ENCODE measurements at places on chromosomes 11 and 22.

GRCh38 chr11:44775366-44775984 is 48.7 kb downstream of the TSPAN18 start:
- DNase-seq, result peak; percentile 5

DNA sequence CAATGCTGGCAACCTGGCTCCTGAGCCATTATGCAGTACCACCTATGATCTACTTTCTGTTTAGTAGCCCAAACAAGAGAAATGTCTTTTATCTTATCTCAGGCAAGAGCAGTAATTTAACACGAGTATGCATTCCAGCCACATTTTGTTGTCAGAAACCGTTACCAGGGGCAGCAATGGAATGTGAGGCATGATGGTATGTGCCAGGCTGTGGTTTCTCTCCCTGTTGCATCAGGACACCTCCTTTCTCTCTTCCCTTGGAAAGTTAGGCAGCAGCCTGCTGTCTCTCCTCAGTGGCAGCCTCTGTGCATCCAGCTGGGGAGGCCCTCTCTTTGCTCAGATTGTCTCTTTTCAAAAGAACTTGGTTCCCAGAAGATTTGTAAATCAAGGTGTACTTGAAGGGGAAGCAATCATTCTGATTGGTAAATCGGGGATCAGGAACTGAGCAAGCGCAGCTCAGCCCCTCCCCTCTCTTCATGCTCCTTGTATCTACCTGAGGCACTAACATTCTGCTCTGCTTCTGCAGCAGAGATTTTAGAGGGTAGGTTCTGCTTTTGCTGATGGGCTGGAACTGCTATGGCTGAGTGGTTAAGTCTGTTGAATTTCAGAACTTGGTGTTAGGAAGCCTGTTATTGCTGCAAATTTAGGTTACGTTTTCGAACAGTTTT is 229.2 kb downstream of the ADAMTS15 start:
- DNase-seq, result no peak

GRCh38 chr11:20762980-20763379 is 93.6 kb downstream of the NELL1 start:
- no peak for DNase-seq

- no peak for DNase-seq
Observed at GRCh38 chr11:117998664-117999353, 12.6 kb downstream of the IL10RA start.

- DNase-seq, result no peak
Observed at GRCh38 chr11:16871368-16871767, 132.9 kb downstream of the C11orf58 start.

DNA sequence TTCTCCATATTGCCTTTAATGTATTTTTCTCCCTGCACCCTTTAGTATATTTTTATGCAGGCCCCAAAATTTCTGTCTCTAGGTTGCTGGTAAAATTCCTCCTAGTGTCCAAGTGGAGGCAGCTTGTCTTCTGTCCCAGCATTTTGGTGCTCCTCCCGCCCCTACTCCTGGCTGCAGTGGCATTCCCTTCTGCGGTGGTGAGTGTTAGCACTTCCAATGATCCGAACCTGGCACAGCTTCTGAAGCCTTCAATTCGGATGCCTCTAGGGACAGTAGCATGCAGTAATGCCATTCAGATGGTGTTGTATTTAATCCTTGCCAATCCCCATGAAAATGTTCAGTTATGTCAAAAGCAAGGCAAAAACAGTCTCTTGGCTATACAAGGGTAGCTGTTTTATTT is 5.9 kb downstream of the YWHAH start:
- DNase-seq, result no peak

DNA sequence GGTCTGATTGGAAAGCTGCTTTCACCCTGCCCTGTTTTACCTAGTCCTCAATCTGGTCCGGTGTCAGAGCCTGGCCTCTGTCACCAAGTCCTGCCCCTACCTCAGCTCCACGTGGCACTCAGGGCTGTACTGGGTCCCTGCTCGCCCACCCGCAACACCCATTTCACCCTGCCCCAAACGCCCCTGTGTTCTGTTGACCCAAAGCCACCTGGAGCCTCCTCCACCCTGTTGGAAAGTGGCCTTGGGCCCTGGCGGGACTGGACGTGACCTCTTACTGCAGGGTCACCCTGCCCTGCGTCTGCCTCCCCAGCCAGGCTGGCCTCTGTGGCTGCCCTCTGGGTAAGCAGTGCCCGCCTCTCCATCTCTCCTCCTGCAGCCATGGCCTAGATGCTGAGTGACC is 21.5 kb upstream of the BRSK2 start:
- no peak for DNase-seq

DNA sequence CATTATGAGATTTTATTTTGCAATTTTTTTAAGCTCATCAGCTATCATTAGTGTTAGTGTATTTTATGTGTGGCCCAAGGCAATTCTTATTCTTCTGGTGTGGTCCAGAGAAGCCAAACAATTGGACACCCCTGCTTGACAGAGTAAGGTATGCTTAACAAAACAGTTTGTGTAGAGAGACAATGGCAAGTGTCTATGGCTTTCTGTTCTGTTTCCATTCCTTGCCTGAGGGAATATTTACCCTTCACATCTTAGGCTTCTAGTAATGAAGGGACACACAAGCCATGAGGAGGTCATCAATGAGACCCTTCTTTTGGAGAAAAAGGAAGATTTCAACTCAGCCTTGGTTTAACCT is 1278.4 kb upstream of the TENM4 start:
- DNase-seq, result no peak

DNA sequence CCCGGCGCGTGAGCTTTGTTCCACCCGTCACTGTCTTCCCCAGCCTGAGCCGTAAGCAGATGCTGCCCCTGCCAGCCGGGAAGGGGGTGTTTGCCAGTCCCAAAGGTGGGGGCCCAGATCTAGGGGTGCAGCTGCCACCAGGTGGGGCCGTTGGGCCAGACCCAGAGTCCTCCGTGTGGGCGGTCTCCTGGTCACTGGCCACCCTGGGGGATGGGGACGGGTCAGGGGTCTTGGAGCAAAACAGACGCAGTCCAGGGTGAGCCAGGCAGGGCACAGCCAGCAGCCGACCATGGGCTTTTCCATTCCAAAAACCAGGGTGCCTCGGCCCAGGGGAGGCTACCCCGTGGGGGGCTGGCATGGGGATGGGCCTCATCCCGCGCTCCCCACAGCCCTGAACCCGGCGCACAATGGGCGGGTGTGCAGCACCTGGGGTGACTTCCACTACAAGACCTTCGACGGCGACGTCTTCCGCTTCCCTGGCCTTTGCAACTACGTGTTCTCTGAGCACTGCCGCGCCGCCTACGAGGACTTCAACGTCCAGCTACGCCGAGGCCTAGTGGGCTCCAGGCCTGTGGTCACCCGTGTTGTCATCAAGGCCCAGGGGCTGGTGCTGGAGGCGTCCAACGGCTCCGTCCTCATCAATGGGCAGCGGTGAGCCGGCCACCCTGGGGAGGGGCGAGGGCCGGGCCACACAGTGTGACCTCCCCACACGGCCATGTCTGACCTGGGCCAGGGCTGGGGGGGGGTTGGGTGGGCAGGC is 3.5 kb downstream of the MUC5B start:
- no peak for DNase-seq

- no peak for DNase-seq
Observed at GRCh38 chr11:11449327-11449726, 96.3 kb upstream of the CSNK2A3 start.

DNA sequence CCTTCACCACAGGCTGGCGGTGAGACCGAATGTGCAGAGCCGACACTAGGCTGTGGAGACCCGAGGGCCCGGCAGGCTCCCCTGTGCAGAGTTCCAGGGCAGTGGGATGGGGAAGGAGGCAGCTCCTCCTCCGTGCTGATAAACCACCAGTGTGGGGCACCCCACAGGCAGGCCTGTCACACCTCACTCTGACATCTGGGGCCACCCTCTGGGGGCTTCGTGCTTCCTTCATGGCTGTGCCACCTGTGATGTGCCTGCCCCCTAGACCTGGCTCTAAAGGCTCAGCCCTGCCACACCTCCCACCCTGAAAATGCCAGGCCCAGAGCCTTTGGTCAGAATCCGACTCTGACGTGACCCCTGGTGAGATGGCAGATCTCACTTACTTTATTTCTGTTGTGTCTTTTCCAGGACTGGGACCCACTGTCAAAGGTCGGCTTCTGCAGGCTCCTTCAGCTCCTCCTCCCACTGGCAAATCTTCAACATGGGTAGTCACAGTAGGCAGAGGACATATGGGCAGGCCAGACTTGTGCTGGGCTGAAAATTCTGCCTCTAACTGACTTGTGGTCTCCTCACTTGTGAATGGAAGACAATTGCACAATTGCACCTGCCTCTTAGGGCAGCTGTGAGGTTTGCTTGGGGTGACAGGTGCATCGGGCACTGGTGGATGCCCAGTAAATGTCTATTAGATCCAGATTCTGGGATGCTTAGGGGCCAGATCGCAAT is 46.2 kb upstream of the TSKU start:
- no peak for DNase-seq

GRCh38 chr11:113202431-113202830 is 112.0 kb upstream of the TTC12 start:
- DNase-seq, result no peak

GRCh38 chr22:48650323-48651035 is 1177.2 kb downstream of the BRD1 start:
- DNase-seq, result no peak

DNA sequence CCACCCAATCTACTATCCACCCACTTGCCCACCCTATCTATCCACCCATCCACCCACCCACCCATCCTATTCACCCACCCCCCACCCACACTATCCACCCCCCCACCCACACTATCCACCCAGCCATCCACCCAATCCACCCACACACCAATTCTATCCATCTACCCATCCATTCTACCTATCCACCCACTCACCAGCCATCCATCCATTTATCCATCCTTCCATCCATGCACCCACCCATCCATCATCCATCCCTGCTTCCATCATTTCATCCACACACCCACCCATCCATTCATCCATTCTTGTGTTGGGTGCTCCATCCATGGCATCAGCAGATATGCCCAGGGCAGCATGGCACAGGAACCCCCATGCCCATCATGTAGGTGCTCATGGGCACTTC is 1206.6 kb downstream of the BRD1 start:
- no peak for DNase-seq
